Cardiac atrium fibroblast (primary cell): ENCODE measurements at places on chromosomes 6 and 20. TPM values are rescaled to one million over a fixed set of nuclear protein-coding genes. Genes with fewer than 3 reads are reported as not detected.

OR2H1 gene
- total RNA-seq: not detected in 2 replicates

HLA-DRB5 gene
- not detected in 2 replicates for total RNA-seq

TMEM151B gene
- total RNA-seq: not detected in 2 replicates

TPBG gene
- total RNA-seq: 31.9 and 38.5 TPM in 2 replicates

TRIM38 gene
- total RNA-seq: 7.0 and 9.2 TPM in 2 replicates

NTSR1 gene
- total RNA-seq: not detected in 2 replicates

CDK5RAP1 gene
- 12.1 and 14.1 TPM in 2 replicates for total RNA-seq

STMND1 gene
- not detected in 2 replicates for total RNA-seq

IYD gene
- not detected in 2 replicates for total RNA-seq

KCNQ5 gene
- 0.36 and 1.5 TPM in 2 replicates for total RNA-seq

DYNLRB1 gene
- total RNA-seq: 121 and 168 TPM in 2 replicates

XPO5 gene
- total RNA-seq: 15.2 and 16.7 TPM in 2 replicates

RNF114 gene
- 54.9 and 97.1 TPM in 2 replicates for total RNA-seq

TP53TG5 gene
- total RNA-seq: not detected in 2 replicates

LHFPL5 gene
- total RNA-seq: not detected in 2 replicates

CFB gene
- total RNA-seq: 12.6 and 103 TPM in 2 replicates

DOP1A gene
- total RNA-seq: 11.2 and 21.5 TPM in 2 replicates

SLC4A11 gene
- 0.72 and 0.81 TPM in 2 replicates for total RNA-seq

COL11A2 gene
- 0.16 and 0.18 TPM in 2 replicates for total RNA-seq

FNDC11 gene
- total RNA-seq: 0.16 and 0.36 TPM in 2 replicates

ROMO1 gene
- total RNA-seq: 584 and 690 TPM in 2 replicates

VNN1 gene
- not detected in 2 replicates for total RNA-seq

TPD52L2 gene
- total RNA-seq: 131 and 133 TPM in 2 replicates

KIF6 gene
- total RNA-seq: not detected in 2 replicates

SPDEF gene
- total RNA-seq: not detected in 2 replicates

TNFAIP3 gene
- 7.4 and 37.7 TPM in 2 replicates for total RNA-seq

PCK1 gene
- total RNA-seq: not detected in 2 replicates

CFAP61 gene
- not detected in 2 replicates for total RNA-seq

SMIM8 gene
- total RNA-seq: 2.5 and 4.1 TPM in 2 replicates

MRPL18 gene
- 90.1 and 96.4 TPM in 2 replicates for total RNA-seq

C20orf144 gene
- not detected in 2 replicates for total RNA-seq

ULBP3 gene
- total RNA-seq: 10.7 and 19.3 TPM in 2 replicates

SLC17A2 gene
- not detected in 2 replicates for total RNA-seq

ADTRP gene
- 3.1 TPM in 1 of 2 replicates, not detected in the other for total RNA-seq

ASCC3 gene
- 31.2 and 41.3 TPM in 2 replicates for total RNA-seq

BMP2 gene
- total RNA-seq: 2.5 and 4.7 TPM in 2 replicates

SNAP91 gene
- total RNA-seq: 0.36 TPM in 1 of 2 replicates, not detected in the other

KIF25 gene
- total RNA-seq: not detected in 2 replicates

EYS gene
- total RNA-seq: not detected in 2 replicates

SMLR1 gene
- not detected in 2 replicates for total RNA-seq

GPR63 gene
- under 0.01 TPM in 1 of 2 replicates, not detected in the other for total RNA-seq

ESF1 gene
- 1.4 and 6.5 TPM in 2 replicates for total RNA-seq

ID4 gene
- 27.7 and 30.9 TPM in 2 replicates for total RNA-seq

C6orf58 gene
- not detected in 2 replicates for total RNA-seq

ENPP1 gene
- 0.81 and 1.6 TPM in 2 replicates for total RNA-seq

RBBP9 gene
- 6.9 and 11.8 TPM in 2 replicates for total RNA-seq

NQO2 gene
- total RNA-seq: 30.1 and 49.6 TPM in 2 replicates
